ENCODE measurements at places on chromosomes 7 and 10. TPM values are rescaled to one million over a fixed set of nuclear protein-coding genes. Genes with fewer than 3 reads are reported as not detected.
A peak's percentile ranks its signal among the peaks of the same experiment; 100 is the strongest.

TRIM74 gene
- 1.6 TPM for total RNA-seq

- no peak for DNase-seq
These were observed 4.9 kb upstream of the ADIRF start for GRCh38 chr10:86963341-86963919.

DNA sequence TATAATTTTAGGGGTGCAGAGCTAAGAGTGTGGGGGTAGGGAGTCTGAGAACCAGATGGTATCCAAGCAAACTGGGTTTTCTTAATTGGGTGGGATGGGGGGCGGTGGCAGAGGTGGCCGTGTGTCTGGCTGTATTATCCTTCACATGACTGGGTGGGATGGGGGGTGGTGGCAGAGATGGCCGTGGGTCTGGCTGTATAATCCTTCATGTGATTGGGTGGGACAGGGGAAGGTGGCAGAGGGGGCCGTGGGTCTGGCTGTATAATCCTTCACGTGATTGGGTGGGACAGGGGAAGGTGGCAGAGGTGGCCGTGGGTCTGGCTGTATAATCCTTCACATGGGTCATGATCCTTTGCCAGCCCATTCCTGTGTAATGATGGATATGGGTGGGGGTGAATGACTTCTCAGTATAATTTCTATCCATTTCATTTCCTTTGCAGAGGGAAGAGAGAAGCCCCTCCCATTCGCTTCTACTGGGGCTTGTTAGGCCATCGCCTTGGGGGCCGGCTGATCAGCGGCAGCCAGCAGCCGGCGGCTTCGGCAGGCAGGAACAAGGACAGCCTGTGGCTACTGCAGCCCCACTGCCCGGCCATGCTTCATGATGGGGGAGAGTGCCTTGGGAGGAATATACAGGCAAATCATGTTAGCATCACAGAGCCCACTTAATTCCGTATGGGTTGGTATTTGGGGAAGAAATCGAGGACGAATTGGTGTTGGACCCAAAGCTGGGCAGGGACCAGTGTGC, 179.6 kb upstream of the MKI67 start:
- DNase-seq = no peak

- DNase-seq = no peak
These were observed 201.7 kb downstream of the PHF14 start for GRCh38 chr7:11175371-11175770.

DNA sequence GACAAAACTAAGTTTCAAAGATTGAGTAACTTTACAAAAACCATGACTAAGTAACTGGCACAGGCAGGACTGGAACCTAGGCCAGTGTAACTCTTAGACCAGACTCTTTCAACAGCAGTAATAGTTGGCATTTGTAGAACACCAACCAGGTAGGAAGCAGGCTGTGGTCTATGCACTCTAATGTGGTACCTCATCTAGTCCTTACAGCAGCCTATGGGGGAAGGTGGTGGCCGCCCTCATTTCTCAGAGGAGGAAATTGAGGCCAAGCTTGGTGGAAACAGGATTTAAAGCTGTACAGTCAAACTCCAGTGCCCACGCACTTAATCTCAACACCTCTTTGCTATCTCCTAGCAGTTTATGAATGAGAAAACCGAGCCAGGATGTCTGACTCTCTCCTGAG, 165.4 kb upstream of the LRGUK start:
- DNase-seq = peak; percentile 47

Data from activated naive CD8-positive, alpha-beta T cell treated with anti-CD3 and anti-CD28 coated beads, Interleukin-2, amount 10 ng/mL, durations not matched to agents 7 days and 5 days (primary cell).